ENCODE measurements at places on chromosomes 4 and X.

DNA sequence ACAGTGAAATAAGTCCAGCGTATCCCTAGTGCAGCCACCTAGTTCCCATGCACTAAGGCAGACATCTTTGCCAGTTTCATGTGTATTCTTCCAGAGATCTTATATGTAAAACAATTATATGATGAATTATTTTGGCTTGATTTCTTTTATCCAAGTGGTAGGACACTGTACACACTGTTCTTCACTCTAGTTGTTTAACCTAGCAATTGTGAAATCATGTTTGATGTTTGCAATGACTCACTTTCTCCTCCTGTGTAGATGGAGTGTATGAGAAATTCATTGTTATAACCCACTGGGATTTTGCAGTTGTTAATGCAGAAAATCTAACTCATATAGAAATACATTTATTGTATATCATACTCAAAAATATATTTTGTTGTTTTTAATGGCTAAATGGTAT is 17.5 kb upstream of the TBC1D1 start:
- DNase-seq, result peak; percentile 28

DNA sequence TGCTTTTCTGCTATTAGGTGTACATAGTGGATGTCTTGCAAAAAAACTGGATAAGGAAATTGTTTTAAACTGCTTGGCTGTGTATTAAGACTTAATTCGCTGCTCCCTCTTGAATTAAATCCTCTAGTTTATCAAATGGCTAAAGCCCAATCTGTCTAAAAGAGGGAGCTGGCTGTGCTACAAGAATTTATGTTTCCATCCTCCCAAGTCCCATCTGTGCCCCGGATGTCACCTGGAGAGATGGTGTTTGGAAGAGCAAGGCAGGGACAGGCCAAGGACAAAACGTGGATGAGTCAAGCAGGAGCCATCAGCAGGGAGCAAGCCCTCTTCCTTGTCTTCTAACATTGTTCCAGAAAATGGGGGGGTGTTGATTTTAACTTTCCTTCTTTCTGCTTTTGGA is 171.3 kb upstream of the LCORL start:
- no peak for DNase-seq

- DNase-seq, result no peak
Measured at GRCh38 chr4:167232805-167233684, 1.2 kb downstream of the SPOCK3 start.

- no peak for DNase-seq
Measured at GRCh38 chr4:165439344-165439743, 60.5 kb downstream of the CPE start.

- DNase-seq, result no peak
Measured at GRCh38 chrX:45134315-45134731, 66.4 kb downstream of the DIPK2B start.

- DNase-seq, result no peak
Measured at GRCh38 chr4:116020141-116020722, 906.8 kb upstream of the NDST4 start.

DNA sequence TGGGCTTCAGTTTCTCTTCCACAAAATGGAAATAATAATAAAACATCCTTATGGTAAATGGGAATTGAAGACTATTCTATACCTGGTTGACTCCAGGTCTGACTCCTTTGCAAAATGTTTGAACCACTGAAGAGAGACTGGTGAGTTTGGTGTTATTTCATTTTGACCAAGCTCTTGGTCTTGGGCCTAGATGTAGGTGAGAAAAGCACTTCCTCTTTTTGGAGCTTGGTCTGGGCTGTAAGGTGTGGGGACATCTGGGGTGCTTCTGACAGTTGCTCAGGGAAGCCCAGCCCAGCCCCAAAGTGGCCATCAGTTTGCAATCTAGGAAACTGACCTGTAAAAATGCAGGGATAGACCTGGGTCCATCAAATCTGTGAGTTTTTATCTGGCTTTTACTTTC is 26.8 kb upstream of the SOD3 start:
- no peak for DNase-seq

DNA sequence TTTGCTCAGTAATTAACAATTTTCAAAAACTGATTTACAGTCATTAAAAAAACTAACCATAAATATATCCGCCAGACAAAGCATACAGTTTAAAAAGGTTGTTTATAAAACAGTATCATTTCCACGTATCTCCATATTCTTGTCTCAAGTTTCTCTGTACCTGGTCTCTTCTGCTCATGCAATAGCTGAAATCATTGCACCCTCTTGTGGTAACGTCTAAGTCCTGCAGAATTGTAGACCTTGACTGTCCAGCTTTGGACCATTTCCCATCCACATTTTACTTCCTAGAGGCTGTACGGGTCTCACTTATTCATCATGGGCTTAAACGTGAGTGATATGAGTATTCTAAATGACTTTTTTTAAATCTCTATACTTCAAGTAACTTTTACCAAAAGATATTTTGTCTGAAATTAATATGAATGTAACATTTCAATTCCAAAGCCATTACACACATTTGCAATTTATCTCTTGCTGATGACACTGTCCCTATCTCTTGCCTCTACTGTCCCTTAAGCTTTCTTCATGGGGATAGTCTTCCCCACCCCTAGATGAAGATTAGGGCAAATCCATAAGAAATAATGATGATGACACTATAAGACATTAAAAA is 118.5 kb downstream of the BTC start:
- peak; percentile 38 for DNase-seq

- no peak for DNase-seq
Measured at GRCh38 chr4:144723471-144723870, 77.5 kb downstream of the HHIP start.

DNA sequence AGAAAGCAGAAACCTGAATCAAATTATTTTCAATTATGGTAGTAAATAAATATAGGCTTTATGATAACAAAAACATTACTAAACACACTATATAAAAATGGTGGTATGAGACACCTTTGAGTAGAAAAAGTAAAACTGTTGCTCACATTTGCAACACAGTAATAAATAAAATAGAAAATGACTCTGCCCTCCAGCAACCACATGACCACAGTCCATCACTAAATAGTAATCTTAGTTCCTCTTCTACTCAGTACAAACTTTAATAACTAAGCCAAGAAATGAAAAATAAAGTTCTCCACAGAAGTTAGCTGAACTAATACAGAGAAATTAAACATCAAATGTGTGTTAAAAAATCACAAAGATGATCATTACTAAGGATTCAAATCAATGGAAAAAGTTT is 108.5 kb downstream of the ADGRA3 start:
- DNase-seq, result no peak

DNA sequence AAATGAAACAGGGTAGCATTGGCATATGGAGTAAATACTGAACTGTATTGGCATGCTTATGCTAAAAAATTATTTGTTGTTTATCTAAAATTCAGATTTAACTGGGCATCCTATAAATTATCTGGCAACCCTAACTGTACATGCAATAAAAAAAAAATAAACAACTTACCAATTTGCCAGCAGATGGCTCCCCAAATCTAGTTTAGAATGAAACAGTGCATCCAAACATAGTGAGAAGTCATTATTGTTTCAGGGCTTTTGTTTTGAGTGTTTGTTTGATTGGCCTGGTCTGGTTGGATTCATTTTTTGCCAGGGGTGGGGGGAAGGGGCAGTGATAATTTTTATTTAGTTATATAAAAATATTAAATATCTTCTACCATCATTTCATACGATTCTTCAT is 12.8 kb upstream of the NSUN7 start:
- DNase-seq, result peak; percentile 46

DNA sequence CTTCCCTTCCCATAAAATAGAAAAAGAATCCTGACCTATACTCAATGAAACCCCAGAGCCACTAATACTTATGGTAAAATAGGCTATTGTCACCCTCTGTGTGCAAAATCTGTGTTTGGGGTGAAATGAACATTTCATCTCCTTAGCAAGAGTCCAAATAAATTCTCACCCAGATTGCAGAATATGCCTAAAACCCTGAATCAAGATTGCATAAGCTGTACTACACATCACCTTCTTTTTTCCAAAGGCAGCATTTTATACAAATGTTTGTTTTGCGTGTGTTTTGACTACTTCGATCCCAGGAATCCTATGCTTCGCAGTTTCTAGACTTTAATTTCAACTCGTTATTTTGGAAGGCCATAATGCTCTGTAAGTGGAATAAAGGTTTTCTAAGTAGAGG is 12.2 kb upstream of the HADH start:
- DNase-seq, result no peak

- peak; percentile 19 for DNase-seq
Measured at GRCh38 chr4:161252520-161253141, 911.2 kb downstream of the FSTL5 start.

GRCh38 chr4:184136525-184136924 is 81.1 kb downstream of the ENPP6 start:
- DNase-seq, result no peak

- DNase-seq, result no peak
Measured at GRCh38 chr4:183299464-183299863, 20.6 kb downstream of the CLDN22 start.

GRCh38 chr4:110867251-110867960 is 244.5 kb upstream of the PITX2 start:
- DNase-seq, result no peak

DNA sequence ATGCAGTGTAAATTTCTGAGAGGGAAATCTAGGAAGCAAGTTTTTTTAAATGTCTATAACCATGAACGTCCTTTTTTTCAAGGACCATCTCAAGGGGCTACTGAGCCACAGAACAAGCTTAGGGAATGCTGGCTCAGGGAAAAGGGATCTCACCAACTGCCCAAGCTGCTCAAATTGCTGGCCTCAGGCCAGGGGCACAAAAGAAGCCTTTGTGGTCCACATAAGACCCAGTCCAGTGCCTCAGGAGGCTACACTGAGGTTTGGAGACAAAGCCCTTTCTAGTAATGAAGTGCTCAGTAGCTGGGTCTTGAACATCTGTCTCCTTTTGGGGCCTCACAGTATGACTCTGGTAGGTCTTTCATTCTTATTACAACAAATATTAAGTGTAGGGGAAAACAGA is 305.5 kb downstream of the RAB28 start:
- DNase-seq, result no peak

- no peak for DNase-seq
Measured at GRCh38 chr4:178602833-178603232, 1160.6 kb upstream of the AGA start.

- no peak for DNase-seq
Measured at GRCh38 chrX:100085846-100086245, 324.2 kb downstream of the PCDH19 start.

DNA sequence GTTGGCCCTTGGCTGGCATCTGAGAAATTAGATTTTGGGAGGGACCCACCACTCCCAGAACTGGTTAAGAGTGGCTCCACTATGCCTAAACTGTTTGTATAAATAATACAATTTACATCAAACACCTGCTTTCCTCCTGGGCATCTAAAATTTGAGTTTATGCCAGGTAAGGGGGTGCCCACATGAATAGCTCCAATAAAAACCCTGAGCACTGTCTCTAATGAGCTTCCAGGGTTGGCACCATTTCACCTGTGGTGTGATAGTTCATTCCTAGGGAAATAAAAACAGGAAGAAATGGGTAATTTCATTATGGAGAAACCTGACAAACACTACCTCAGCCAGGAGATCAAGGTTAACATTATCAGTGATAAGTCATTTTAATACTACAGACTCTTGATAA is 119.7 kb downstream of the FRYL start:
- DNase-seq, result no peak

GRCh38 chr4:100286636-100287035 is 96.4 kb upstream of the DDIT4L start:
- no peak for DNase-seq

Measured in activated CD4-positive, alpha-beta T cell treated with anti-CD3 and anti-CD28 coated beads, Interleukin-10, Interleukin-2, amounts not matched to agents 100 ng/mL and 50 ng/mL, durations not matched to agents 16 hours and 8 hours (primary cell).